ENCODE measurements at places on chromosomes 5 and 9.

DNA sequence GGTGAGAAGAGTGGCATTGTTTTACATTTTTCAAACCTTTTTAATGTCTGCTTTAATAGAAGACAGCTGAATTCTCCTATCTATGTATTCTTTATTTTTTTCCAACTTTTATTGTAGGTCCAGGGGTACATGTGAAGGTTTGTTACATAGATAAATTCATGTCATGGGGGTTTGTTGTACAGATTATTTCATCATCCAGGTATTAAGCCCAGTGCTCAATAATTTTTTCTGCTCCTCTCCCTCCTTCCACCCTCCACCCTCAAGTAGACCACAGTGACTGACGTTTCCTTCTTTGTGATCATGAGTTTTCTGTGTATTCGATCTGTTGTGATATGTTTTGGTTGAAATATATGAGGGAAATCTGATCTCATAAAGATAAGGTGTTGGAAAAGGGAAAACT, 1.7 kb upstream of the SREK1 start:
- no peak for DNase-seq

DNA sequence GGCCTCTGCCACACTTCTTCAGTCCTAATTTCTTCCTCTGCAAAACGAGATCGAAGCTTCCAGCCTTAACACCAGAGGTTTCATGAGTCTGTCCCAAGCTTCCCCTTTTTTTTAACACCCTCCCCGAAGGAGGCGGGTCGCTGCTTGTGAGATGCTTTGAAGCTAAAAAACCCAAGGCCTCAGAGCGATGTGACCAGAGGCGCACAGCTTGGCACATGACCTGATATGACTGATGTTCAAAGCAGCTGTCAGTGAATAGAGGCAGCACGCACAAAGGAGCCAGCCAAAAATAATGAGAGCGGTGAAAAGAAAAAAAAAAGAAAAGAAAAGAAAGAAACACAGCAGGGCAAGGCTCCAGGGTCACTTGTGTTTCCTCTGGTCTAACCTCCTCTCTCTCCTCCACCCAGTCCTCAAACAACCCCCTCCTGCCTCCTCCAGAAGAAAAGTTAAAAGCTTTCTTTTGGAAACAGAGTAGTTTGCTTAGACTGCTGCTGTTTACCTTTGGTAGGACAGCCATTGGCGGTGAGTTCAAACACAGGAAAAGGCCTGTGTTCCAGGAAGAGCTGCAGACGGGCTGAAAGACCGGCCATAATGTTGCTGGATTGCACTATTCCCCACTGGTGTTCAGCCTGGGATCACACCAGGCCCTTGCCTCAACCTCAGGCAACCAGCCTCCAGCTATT, 10.9 kb upstream of the ZNF366 start:
- peak; percentile 56 for DNase-seq

GRCh38 chr9:82410866-82411265, 422.3 kb downstream of the SPATA31D1 start:
- DNase-seq = no peak

- no peak for DNase-seq
Observed at GRCh38 chr5:121090822-121091221, 626.7 kb downstream of the PRR16 start.

DNA sequence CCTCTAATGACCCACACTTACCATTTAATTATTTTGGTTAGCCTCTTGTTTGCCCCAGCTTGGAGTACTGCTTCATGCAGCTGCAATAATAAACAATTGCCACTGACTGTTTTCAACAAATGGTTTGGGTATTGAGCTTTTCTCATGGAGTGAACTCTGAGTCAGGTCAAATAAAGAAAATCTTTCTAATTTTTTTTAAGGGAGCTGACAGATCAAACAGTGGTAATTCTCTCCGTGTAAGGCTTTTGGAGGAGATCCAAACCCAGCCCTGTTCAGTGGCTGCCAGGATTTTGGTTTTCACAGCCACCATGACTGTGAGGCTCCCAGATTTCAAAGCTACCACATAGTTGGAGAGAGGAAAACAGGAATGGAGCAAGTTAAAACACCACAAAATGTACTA, 110.7 kb upstream of the EFNA5 start:
- no peak for DNase-seq

DNA sequence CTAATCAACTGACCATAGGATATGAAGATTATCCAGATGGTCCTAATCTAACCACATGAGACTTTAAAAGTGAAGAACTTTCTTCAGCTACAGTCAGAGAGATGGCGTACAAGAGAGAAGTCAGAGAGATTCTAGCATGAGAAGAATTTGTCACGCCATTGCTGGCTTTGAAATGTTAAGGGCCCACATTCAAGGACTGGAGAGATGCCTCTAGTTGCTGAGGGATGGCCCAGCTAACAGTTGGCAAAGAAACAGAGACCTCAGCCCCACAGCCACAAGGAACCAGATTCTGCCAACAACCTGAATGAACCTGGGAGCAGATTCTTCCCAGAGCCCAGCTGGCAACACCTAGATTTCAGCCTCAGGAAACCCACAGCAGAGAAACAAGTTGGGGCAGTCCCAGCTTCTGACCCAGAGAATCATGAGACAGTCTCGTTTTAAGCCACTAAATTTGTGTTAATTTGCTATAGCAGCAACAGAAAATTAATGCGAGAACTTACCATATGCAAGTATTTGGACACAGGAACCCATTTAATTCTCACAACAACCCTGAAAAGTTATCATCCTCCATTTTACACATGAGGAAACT, 132.0 kb downstream of the MLLT3 start:
- DNase-seq = no peak

DNA sequence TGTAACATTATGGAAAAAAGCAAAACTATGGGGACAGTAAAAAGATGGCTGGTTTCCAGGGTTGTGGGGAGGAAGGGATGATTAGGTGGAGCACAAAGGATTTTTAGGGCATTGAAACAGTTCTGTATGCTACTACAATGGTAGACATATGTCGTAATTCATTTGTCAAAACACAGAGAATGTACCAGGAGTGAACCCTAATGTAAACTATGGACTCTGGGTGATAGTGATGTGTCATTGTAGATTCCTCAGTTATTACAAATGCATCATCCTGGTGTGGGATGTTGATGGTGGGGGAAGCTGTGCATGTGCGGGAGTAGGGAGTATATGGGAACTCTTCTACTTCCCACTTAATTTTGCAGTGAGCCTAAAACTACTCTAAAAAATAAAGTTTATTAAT, 135.0 kb upstream of the GABRP start:
- peak; percentile 20 for DNase-seq

DNA sequence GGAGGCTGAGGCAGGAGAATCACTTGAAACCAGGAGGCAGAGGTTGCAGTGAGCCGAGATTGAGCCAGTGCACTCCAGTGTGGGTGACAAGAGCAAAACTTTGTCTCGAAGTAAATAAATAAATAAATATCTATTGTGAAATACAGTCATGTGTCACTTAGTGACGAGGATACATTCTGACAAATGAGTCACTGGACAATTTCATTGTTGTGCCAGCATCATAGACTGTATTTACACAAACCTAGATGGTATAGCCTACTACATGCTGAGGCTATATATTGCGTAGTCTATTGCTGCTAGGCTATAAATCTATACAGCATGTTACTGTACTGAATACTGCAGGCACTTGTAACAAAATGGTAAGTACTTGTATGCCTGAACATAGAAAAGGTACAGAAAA, 61.1 kb upstream of the CCL21 start:
- DNase-seq = peak; percentile 15

DNA sequence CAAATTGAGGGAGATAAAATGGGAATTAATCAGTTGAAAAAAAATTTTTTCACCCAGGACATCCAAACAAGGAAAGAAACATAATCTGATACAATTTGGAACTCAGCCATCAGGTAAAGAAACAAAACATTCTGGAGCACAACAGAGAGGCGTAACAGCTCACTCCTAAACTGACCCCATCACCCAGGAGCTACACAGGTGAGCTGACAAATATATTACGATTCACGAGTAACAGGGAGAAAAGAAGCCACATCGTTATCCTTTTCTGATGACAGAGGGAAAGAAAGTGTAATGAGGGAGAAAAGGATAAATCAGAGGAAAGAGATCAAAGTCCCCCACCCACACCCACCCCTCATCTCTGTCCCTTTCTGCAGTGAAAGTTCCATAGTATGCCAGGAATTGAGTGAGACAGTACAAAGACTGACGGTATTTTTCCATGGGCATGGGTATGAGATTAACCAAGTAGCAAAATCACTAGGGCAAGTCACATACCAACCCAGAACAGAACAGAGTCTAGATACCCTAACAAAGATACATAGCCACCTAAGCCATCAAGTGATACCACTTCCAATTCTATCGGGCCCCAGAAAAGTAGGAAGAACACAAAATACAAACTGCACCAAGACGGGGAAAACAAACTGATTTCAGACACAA, 45.4 kb downstream of the TMEM245 start:
- DNase-seq = no peak

- peak; percentile 22 for DNase-seq
Observed at GRCh38 chr5:97181856-97182545, 1.0 kb downstream of the RIOK2 start.

DNA sequence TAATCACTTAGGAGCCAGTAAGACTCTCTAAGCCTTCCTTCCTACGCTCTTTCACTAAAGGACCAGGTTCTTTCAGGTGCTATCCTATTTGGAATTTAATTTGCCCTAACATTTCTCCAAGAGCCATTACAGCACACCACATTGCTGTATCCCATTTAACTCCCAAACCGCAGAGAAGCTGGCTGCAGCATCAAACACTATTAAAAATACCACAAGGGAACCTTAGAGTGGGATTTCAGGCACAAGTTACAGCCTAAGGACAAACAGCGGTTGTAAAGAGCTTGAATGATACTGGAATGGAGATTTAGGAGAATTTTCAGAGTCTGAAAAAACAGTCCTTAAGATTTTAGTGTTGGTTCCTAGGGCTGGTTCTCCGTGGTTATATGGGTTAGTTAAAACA, 566.4 kb downstream of the RAB3C start:
- DNase-seq = no peak

DNA sequence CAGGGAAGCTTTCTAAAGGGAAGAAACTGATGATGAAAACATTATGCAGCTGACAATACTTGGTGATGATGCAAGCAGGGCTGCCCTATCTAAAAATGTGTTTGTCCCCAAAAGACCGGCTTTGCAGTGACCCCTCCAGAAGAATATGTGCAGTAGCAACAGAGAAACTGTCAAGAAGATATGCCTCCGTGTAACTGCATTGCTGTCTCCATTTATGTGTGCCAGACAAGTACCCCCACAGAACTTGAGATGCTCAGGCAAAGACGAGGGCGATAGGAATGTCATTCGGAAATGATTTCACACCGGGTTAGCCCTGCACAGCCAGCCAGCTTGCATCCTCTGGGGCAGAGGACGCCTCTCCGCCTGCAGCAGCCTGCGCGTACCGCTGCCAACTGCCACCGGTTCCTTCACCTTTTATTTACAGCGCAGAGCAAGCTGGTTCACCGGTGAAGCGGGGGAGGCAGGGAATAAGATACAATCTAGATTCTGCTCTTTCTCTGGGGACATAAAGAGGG, 2.0 kb downstream of the GABBR2 start:
- no peak for DNase-seq

DNA sequence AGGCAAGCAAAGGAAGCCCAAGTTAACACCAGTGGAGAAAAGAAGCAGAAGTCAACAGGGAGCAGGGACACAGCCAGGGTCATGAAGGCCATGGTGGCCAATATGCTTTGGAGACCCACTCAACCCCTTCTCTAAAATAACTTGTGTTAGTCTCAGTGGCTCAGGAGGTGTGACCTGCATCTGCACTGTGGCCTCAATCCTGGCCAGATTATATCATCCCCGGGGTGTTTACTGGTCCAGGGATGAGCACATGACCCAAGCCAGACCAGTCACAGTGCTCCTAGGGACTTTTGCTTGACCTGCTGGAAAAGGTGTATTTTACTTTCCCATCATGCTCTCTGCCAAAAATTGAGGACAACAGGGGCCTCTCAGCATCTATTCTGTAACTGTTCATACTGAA, 105.2 kb downstream of the DPYSL3 start:
- peak; percentile 18 for DNase-seq

GRCh38 chr9:105218673-105219072, 25.8 kb upstream of the SLC44A1 start:
- no peak for DNase-seq

DNA sequence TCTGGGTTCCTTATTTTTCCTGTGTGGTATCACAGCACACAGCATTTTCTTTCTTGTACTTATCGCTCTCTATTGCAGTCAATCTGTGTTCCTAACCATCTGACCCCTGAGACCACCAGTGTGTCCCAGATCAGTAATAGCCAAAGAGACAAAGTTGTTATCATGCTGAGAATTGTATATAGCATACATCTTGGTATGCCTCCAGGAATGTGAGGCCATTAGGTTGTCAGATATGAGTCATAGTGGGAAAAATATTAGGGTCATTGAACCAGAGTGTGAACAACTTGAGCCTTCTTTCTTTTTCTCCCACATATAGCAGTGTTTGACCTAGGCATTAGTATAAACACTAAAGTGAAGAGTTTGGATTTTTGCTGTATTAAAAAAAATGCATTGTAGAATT, 106.3 kb downstream of the NDUFAF2 start:
- DNase-seq = peak; percentile 78

DNA sequence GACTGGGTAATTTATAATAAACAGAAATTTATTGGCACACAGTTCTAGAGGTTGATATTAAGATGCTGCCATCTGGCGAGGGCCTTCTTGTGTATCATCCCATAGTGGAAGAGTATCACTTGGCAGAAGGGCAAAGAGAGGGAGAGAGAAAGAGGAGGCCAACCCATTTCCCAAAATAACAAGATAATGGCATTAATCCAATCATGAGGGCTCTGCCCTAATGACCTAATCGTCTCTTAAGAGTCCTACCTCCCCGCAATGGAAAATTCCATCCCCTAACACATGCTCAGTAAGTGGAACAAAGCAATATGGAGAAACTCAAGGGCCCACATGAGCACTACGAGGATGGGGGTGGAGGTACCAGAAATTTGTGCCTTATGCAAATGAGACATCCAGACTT, 17.6 kb upstream of the VDAC1 start:
- DNase-seq = no peak

DNA sequence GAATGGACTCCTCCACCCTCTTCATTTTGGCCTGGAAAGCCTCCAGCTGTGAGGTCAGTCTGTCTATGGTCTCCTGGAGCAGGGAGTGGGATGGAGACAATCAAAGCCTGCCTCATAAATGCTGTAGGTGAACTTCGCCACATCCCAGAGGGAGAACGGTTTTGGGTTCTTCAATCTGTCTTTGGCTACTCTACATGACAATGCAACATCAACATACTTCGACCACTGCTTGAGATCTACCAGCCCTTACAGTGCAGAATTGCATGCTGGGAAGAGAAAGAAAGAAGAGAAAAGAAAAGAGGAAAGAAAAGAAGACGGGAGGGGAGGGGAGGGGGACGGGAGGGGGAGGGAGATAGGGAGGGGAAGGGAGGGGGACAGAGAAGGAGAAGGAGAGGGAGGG, 28.5 kb upstream of the ANXA6 start:
- DNase-seq = no peak
